ENCODE measurements at places on chromosomes 3 and 15.
A peak's percentile ranks its signal among the peaks of the same experiment; 100 is the strongest.

DNA sequence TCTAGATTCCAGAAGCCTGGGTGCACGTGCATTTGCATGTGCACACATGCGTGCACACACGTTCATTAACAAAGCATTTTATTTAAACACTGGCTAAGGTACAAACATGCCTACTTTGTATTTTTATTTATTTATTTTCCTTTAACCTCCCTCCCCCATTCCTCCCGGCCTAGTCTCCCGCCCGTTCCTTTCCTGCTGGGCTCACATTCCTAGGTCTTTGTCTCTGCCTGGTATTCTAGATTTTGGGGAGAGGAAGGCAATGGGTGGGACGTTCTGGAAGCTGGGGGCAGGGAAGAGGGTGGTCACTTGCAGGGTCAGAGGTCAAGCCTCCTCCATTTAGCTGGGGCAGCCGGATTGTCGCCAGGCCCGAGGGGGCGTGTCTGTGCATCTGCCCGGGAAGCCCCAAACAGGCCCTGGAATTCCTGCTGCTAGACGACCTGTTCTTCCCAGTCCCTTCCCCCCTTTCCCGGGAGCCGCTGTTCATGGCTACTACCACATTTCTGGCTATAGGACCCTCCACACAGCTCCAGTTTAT is 51.8 kb downstream of the TRIM71 start:
- DNase-seq, result no peak

DNA sequence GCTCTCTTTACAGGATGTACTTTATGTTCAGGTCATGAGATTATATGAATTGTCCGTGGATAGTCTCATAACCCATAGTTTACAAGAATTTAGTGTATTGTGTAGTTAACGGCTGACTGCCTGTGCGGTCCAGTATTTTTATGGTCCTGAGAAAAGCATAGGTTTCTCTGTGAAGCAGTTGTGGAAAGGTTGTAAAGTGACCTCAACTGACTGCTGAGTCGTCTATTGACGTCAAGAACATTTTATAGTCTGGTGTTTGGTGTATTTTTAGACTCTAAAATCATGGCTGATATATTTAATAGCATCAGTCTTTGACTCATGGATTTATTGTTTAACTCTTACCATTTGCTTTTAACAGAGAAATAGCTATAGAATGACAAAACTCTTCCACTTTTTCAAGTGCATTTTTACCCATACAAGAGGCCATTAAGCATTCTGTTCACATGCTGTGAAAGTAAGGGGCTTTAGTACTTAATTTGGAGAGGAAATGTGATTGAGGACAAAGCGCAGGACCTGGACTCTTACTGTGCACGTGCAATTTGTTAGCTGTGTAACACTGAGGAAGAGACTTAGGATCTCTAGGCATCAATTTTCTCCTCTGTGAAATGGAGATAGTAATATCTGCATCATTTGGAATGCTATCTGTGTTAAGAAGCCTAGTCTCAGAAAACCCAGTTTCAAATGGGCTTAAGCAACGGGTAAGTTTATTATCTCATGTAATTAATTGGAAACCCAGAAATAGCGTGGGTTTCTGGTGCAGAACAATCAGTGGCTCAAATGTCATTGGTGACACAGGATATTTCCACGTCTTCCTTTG is 240.8 kb downstream of the NFKBIZ start:
- DNase-seq, result no peak

- DNase-seq, result no peak
Measured at GRCh38 chr3:50610181-50610971, 1.2 kb downstream of the CISH start.

DNA sequence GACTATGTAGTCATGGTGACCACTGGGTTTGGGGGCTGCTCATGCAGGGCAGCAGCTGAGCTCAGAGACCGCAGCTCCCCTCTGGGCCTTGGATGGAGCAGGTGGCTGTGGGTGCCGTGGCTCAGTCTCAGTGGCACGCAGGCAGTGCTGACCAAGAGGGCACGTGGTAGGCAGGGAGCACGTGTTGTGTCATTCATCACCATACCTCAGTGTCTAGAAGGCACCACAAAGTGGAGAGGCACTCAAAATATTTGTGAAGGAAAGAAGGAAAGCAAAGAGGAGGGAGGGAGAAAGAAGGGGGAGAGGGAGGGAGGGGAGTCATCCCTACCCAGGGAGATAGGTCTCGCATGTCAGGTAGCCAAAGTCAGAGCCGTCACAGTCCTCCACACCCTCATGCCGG is 26.1 kb downstream of the EAF1 start:
- no peak for DNase-seq

- no peak for DNase-seq
Measured at GRCh38 chr3:169298247-169298992, 365.1 kb downstream of the MECOM start.

GRCh38 chr3:53803124-53803815 is 42.9 kb downstream of the CHDH start:
- no peak for DNase-seq

GRCh38 chr3:145780301-145780700 is 380.7 kb downstream of the PLOD2 start:
- no peak for DNase-seq

DNA sequence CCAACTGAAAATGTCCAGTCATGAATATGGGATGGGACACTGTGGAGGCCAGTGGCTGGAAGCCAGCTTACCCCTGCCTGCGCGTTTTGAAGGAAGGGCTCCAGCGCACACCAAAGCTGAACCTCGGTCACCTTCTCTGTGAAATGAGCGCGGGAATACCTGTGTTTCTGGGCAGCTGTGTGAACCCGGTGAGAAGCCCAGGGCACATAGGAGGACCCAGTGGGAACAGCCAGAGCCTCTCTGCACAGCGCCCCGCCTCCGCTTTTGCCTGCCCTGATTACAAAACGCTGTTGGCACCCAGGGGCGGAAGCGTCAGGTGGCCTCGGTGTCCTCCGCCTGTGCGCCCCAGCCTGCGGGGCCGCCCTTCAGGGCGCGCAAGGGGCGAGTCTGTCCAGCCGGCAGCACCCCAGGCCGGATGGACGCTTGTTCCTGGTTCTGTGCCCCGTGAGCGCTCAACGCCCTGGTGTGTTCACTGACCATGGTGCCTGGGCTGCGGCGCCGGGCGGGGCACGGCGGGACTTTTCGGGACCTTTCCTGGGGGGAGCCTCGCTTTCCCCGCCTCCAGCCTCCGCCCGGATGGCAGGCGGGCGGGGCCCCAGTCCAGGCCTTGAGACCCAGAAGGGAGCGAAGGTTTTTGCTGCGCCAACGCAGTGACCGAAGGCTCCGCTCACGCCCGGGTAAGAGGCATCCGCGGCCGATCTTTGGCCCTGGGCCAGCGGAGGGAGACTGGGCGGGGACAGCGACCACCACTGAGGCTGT is at the start of gene SQOR:
SQOR (plus strand) TSS at position 598 of the 759 bp plus-strand sequence. CDS start 23,895 bp downstream, outside the sequence.
- DNase-seq, result peak; percentile 24

DNA sequence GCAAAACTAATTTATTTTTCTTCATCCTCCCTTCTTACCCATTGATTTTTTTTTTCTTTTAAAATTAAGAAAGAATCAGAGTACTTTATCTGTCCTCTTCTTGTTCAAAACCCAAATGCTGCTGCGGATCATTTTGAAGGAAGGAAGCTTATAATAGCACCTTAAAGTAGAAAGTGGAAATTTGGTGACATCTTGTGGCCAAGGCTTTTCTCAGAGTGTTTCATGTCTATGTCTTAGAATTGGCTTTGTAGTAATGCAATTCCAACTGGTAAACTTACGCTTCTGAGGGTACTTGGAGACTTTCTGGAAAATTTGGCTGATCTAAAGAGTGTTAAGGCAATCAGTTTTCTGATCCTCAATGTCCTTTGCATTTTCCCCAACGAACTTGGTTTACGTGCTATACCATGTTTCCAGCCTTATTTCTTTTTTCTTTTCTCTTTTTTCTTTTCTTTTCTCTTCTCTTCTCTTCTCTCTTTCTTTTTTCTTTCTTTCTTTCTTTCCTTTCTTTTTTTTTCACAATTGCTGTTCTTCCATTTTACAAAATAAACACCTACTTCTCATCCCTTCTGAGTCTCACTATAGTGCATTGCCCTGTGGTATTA is 30.7 kb downstream of the C3orf38 start:
- no peak for DNase-seq
